Fibroblast of skin of abdomen (primary cell): ENCODE measurements at places on chromosomes 2 and 18.

DNA sequence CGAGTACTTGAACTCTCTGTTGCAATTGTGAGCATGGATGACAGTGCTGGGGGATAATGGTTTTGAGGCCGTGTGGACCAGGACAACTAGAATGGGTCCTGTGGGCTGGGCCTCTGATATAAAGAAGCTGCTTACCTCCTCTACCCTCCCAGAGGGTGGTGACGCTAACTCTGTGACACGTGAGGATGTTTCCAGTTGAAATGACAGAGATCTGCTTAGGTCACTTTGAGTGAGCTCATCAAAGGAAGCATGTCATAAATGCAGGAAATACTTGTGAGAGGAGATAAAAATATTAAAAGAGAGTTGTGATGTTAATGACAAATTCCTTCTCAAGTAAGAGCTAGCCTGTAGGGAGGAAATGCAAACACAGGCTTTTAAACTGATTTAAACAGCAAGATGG lies 16.4 kb downstream of the RMC1 start:
- DNase-seq: no peak

GRCh38 chr2:133635131-133635530 lies 66.9 kb upstream of the NCKAP5 start:
- DNase-seq: no peak

DNA sequence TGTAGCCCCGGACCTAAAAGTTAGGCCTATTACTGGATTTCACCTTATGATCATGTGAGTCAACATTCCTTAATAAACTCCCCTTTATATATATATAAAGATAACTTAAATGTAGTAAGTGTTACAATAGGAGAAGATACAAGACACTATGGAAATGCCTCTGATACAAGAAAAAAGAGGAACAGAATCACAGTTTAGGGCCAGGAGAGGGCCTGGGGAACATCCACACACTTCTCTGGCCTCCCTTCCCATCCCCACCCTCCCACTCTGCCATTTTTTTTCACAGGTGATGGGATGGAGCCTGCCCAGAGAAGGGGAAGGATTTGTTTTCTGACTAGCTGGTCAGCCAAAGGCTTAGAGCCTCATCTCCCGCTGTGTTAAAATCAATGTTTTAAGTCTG lies 6.4 kb downstream of the CDC42EP3 start:
- DNase-seq: no peak

DNA sequence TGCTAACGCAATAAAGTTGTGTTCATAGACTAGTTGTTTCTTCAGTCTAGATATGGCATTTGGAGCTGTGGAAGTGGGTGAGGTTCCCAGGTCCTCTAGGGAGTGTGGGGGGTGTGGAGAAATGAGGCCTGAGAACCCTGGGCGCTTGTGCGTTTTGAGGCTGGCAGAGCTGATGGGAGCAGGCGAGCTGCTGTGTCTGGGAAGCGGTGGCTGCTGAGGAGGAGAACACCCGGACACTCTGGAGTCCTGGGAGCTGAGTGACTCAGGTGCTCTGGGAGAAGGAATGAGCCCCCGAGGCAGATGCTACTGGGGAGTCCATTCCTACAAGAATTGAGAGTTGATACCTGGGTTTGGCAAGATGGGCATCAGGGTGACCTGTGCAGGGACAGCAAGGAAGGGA lies 67.5 kb downstream of the LPIN1 start:
- DNase-seq: no peak
